AG09319 (cell line): ENCODE measurements at places on chromosomes 5 and 9.
A peak's percentile ranks its signal among the peaks of the same experiment; 100 is the strongest.

DNA sequence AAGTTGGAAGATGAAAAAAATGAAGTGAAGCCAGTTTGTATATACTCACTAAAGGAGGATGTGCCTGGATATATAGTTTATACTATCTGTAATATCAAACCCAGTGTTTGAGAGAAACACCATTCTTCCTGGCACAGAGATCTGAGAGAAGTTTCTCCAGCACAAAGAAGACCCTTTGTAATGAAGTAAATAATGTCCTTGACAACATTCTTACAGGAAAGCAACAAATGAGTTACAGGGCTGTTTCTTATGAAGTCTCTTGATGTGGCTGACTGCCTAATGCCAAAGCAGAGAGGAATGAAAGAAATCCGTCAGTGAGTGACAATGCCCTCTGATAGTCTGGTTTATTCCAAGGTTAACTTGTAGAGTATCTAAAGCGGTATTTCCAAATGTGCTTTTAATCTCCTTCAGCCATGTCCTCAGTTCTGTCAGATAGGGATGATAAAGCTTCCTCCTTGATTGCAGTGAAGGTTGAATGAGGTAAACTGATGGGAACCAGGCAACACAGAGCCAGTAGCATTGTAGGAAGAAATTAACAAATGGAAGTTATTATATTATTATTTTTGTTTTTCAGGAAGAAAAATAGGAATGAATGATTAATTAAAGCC lies 123.1 kb upstream of the ZNF608 start:
- no peak for DNase-seq

DNA sequence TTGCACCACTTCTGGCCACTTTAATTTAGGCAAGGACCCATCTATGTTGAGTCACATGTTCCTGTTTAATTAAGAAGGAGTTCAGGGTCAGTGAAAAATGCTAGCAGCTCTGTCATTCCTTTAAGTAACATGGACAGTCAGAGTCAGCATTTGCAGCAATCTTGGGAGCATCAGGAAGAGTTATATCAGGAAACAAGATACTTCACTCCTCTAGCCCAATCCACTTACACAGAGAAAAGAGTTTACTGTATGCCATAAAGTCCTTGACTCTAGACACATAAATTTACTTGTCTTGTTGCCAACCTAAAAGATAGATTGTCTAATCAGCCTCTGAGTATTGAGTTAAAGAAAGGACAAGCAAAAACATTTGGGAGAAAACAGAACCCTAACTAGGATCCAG lies 266.7 kb downstream of the PJA2 start:
- no peak for DNase-seq

GRCh38 chr5:176388003-176388443 lies 375 bp downstream of the NOP16 start:
- DNase-seq: no peak

DNA sequence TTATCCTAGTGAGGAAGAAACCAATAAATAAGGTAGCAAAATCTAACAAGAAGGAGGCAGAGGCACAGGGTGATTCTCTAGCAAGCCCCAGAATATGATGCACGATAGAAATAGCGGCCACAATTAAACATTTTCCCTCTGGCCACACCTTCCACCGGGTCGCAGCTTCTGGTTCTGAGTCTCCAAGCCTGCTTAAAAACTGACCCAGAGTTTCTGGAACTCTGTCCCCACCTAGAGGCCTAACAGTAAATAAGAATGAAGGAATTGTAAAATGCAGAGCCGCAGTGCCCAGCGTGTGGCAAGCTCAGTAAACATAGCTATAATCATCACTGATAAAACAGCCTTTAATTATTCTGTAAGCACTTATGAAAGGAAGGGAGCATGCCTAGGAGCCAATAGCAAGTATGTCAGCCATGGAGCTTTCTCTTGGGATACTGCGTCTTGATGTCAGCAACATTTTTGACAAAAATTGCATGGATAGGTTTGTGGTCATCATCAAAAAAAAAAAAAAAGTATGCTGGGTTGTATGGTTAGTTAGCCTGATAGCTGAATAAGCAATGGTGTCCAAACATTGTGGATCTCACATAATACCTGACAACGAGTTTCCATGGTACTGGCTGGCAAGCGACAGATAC lies 465.5 kb downstream of the DNAH5 start:
- no peak for DNase-seq

GRCh38 chr9:112028242-112029221 lies 131.9 kb downstream of the UGCG start:
- no peak for DNase-seq

DNA sequence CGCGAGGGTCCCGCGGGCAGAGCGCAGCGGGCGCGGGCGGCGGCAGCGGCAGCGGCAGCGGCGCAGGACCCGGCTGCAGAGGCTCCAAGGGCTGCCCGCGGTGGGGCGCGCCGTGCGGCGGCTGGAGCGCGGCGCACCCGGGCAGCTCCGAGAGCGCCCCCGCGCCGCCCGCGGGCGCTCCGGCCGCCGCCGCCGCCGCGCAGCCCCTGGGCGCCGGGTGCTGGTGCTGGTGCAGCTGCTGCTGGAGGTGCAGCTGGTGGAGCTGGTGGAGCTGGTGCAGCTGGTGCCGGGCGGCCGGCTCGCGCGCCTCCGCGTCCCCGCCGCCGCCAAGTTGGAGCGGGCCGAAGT lies 644 bp downstream of the IER5L start:
- DNase-seq: no peak

DNA sequence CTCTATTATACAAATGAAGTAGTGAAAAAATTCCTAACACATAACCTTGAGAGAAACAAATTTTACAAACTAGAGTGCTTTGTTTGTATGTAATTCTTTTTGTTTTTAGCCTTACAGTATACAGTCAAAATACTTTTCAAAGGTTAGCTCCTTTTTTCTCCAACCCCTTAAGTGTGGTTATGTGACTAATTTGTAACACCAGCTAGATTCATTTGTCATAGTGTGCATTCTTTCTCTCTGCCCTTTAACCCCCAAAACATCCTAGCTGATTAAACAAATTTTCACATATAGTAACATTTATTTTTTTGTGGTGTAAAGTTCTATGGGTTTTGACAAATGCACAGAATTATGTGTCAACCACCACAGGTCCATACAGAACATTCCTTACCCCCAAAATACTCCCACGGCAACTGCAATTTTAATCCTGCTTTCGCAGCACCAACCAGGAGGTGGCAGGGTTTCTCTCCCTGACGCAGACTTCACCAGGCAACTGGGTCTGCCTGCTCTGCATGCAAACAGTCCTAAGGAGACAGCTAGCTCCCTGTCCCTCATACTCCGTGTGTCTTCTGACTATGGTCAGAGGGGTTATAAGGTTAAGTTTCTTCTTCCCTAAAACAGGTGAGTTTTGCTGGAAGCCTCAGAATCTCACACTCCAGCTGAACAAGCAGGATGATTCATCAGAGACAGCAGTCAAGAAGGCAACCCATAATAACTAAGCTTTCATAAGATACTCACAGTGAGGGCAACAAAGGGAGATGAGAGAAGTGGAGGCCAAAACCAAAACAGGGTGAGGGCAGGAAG lies 44.5 kb upstream of the NR5A1 start:
- no peak for DNase-seq

DNA sequence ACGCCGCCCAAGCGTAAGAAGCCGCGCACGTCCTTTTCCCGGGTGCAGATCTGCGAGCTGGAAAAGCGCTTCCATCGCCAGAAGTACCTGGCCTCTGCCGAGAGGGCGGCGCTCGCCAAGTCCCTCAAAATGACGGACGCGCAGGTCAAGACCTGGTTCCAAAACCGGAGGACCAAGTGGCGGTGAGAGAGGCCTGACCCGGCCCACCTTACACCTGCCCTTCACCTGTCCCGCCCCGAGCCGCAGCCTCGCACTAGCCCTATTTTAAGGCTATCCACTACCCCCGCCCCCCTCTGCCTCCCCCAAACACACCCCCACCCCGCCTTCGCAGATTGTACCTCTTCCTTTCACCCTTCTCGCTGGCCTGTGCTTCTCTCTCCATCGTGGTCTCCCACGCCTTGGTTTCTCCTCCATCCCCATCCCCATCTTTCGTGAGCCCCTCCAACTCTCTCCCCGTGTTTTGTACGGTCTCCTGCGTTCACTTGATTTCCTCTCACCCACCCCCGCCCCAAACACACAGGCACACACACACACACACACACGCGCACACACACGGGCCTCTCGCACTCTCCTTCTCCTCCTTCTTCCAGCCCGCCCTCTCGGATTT lies 1.3 kb downstream of the TLX3 start:
- no peak for DNase-seq

DNA sequence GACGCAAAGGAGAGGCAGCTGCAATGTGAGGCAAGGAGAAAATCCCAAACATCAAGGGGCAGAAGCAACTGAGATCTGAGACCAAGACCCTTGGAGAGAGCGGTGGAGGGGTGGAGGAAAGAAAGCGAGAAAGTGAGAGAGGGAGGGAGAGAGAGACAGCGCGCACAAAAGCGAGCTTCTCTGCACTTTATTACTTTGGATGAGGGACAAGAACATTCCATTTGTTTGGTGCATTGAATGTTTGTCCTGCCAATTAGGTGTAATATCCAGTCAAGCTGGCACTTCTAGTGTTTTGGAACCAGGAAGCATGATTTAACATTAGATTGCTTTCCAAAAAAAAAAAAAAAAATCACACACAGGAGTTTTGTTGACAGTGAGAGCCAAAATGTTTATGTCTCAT lies 1.4 kb downstream of the CAST start:
- DNase-seq: no peak

GRCh38 chr5:142806841-142807267 lies 36.7 kb downstream of the ARHGAP26 start:
- no peak for DNase-seq

DNA sequence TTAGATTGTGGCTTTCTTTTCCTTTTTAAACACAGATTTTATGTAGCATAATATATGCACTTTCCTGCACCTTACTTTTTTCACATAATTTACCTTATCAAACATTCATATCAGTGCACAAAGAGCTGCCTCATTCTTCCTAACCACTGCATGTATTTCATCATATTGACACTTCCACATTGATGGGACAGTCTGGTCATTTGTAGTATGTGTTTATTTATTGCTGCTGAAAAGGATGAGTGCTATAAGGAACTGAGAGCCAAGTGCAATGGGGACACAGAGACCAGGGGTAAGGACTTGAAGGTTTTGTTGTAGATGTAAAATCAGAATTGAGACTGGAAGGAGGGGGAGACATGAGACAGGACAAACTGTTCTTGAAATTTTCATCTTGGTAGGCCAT lies 193.8 kb downstream of the SMARCA2 start:
- no peak for DNase-seq

DNA sequence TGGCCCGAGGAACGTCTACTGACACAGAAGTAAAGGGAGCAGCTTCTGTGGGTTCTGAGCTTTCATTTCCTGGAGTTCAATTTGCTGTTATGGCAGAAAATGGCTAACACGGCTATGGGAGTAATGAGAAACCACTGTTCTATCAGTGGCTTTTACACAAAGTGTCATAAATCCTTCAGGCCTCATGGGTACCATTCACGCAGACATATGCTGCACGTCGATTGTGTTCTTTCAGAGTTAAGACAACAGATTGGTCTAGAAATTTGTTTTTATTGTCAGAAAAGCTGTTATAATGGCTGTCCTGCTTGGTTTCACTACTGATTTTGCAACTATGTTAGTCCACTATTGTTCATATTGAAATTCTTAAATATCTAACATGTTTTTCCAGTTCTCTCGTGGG lies 135.4 kb downstream of the ALDH1A1 start:
- no peak for DNase-seq

DNA sequence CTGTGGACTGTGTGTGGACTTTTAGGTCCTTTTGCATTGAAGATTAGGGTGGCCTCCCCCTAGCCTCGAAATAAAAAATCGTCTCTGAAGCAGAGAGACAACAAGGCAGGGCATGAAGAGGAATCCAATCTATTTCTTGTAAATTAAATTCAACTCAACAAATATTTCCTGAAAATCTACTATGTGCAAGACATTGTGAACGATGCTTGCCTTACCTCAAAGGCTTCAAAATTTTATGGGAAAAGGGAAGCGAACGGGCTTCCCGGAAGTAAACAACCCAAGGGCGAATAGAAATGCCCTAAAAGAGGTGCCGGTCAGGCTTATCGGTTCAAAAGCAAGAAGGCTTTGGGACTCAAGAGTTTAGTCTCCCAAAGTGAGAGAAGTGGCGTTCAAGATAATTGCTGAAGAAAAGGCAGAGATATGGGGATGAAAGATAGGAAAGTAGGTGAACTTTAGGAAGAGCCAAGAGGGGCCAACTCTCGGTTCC lies 525 bp downstream of the KIF24 start:
- DNase-seq: no peak

- DNase-seq: no peak
Measured at GRCh38 chr9:92425474-92425873, 1.2 kb upstream of the OMD start.

DNA sequence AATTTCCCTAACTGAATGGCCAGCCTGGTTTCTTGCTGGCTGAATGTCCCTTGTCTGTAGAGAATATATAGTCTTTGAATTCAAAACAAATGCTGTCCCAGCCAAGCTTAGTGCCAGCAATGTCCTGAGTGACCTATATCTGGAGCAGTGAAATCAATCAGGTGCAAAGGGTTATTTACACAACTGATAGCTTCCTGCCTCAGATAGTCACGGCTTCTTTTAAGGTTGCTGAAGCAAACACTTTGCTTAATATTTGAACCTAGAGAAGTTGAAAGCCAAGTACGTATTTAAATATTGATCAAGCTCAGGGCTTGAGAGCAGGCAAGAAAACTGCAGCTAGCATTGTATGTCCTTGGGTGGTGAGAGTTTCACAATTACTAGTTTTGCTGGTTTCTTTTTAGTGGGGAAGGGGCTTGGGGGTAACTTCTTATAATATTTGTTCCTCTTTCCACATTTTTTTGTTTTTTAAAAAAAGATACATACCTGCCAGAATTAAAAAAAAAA lies 2.0 kb upstream of the ARHGEF28 start:
- DNase-seq: no peak

DNA sequence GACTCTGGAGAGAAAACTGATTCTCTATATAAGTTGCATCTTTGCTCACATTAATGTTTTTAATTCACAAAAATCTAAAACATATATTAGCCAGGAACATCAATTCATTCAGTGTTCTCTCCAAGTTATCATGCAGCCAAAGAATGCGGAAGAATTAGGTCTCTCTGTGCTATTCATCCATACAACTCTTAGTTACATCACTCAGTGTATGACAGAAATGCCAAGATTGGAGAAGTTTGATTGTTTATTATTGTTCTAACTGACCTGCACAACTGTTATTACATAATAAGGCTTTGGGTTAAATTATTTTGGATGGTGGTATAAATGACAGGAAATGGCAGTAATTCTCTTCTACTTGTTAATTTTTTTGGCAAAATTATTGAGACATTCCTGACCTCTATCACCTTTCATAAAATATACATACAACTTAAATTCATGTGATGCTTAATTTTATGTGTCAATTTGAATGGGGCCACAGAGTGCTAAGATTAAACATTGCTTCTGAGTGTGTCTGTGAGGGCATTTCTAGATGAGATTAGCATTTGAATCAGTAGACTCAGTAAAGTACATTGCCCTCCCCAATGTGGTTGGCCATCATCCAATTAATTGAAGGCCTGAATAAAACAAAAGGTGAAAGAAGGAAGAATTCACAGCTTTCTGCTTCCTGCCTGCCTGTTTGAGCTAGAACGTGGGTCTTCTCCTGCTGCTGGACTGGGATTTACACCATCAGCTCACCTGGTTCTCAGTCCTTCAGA lies 70.2 kb downstream of the NR2F1-AS1 start:
- DNase-seq: no peak

- peak; percentile 44 for DNase-seq
Measured at GRCh38 chr9:115369322-115369957, 251.5 kb upstream of the TNC start.
